ENCODE measurements at places on chromosomes 3 and 15.

DNA sequence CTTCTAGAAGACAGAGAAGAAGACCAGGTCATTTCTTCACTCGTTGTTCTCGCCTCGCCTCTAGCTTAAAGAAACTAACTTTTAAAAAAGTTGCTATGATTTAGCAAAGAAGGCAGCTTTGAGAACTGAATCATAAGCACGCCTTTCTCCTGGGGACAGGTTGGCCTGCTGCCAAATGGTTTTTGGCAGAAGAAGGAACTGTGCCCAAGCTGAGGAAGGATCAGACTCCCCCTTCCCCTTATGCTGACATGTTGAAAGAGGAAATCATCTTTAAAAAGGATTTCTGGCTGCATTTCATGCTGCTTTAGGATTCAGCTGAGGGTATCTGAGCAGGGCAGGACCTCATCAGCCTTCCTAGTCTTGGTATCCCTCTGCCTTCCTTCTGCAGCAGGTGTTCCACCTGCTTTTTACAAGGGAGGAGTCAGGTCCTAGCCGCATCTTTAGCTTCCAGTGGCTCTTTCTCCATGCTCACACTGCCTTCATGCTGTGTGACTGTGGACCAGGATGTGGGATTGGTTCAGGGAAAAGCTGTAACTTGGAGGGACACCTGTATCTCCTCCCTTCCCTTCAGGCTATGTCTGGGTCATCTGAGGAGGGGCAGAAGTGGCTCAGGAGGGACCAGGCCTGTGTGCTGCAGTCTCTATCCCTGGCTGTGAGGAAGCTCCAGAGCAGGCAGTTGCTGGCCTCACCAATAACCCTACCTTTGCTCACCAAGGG lies 34.1 kb upstream of the HACD2 start:
- no peak for DNase-seq

DNA sequence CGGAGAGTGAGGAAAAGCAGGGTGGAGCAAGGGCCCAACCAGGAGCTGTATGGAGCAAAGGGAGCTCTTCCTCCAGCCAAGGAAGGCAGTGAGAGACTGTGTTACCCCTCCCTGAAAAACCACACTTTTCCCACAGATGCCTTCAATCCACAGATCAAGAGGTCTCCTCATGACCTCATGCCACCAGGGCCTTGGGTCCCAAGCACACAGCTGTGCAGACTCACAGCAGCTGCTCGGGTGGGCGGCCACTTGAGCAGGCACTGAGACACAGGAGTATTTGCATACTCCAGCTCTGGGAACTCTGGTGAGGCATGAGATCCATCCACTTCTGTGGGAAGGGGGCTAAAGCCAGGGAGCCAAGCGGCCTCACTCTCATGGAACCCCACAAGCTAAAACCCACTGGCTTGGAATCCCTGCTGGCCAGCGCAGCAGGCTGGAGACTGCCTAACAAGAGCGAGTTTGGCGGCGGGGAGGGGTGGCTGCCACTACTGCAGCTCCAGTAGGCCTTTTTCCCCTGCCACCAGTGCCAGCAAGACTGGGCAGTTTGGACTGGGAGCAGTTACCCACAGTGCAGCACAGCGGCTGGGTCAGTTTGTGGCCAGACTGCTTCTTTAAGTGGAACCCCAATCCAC lies 880.6 kb upstream of the ARPP21 start:
- no peak for DNase-seq

DNA sequence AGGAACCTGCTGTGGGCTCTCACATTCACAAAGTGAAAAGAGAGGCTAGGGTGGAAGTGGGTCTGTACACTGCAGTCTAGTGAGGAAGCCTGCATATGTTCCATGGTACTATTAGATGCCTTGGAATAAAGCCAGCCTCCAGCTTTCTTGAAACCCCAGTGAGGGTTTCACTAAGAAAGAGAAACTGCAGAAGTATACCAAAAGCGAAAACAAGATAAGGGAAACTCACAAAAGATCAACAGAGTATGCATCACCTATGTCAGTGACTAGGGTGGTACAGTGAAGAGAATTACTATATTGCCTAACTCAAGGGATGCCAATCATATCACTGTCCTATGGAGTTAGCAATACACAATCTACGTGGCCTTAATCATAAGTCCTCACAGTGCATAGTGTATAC lies 212.5 kb upstream of the GADL1 start:
- DNase-seq, result no peak

DNA sequence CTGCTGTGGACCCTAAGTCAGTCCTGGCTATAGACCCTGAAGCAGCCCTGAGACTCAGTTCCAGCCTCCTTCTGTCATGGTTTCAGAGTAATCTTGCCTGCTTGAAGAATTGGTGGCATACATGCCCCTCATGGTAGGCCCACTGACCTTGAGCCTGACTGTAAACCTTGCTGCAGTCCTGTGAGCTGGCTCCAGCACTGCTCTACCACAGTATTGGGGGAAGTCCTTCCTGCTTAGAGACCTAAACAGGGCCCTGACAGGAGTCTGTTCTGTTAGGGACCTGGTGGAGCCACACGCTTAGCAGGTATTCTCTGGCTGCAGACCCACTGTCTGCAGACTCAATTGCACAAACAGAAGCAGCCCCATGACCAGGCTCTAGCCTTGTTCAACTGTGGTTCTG lies 47.1 kb downstream of the OXSM start:
- no peak for DNase-seq

DNA sequence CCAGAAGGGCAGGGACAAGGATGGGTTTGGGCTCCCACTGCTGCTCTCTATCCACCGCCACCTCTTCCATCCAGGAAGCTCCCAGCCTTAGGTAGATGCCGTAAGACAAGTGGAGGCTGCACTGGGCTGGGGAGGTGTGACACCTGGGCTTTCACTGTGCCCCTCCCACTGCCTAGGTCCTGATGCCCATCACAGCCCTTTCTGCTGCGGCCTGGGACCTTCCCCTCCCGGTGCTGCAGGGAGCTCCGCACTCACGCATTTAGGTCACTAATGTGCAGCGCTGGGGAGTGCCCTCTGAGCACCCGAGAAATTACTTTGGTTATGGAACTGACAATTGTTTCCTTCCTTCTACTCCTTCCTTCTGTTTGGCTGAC lies 850 bp downstream of the LTF start:
- no peak for DNase-seq

- peak; percentile 48 for DNase-seq
These were observed 356.8 kb downstream of the FOXP1 start for GRCh38 chr3:71226565-71227269.

DNA sequence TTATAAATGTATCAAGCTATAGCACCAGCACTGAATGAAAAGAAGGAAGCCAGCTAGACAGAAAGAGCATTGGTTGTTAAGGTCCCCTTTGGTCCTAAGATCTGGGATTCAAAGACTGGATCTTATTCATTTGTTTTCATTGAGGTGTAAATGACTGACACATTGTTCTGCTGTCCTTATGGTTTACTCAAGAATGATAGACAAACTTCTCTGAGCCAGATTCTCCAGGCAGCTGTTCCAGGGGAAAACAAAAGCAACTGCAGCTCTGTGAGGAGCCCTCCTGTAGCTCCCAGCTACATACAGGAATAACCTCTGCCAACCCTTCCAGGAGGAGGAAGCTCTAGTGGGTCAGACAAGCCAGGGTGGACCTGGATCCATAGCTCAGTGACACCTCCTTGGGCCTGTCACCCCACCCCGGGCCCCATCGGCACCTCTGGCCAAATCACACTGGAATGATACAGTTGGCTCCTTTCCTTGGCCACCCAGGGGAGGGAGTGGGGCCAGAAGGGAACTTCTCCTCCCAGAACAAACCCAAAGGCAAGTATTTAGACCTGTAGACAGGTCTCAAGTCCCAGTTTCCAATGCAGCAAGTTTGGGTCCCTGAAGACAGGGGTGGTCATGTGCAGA lies 57.8 kb downstream of the ZNF621 start:
- no peak for DNase-seq

DNA sequence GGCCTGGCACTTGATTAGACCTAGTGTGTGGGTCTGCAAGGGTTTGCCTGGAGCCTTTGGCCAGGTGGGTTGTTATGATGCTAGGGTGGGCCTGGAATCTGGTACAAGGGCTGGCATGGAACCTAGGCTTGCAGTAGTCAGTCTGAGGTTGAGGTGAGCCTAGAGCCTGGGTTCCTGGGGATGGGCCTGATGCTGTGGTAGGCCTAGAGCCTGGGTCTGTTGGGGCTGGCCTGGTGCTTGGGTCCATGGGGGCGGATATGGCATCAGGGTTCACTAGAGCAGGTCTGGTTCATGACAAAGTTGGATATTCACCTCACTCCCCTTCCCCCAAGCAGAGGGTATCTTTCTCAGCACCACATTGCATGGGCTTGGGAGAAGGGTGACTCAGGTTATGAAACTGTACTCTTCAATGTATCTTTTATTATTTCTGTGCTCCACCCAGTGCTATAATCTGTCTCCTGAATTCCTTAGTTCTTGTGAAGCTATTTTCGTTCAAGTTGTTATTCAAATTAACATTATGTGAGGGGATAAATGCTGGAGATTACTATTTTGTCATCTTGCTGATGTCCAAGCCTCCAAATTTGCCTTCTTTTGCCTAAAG lies 274.4 kb downstream of the NFKBIZ start:
- DNase-seq, result no peak

GRCh38 chr15:58252586-58253323 lies 114.6 kb downstream of the AQP9 start:
- DNase-seq, result no peak

- DNase-seq, result no peak
These were observed 220.0 kb downstream of the FAM43A start for GRCh38 chr3:194905696-194906095.

GRCh38 chr15:71011503-71012155 lies 103.6 kb upstream of the THSD4 start:
- no peak for DNase-seq

DNA sequence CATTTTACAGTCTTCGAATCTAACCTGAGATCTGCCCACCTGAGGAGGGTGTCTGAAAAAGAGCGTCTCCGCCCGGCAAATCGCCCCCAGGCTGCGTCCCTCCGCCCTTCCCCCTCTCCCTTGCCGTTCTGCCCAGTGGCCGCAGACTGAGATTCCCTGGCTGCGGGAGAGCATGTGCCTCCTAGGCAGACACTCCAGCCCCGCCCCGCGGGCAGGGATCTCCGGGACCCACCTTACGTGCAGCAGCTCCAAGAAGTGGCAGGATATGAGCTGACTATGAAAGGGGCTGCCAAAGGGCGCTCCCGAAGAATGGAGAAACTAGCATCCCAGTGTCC lies 2.7 kb upstream of the WNT5A start:
- no peak for DNase-seq

DNA sequence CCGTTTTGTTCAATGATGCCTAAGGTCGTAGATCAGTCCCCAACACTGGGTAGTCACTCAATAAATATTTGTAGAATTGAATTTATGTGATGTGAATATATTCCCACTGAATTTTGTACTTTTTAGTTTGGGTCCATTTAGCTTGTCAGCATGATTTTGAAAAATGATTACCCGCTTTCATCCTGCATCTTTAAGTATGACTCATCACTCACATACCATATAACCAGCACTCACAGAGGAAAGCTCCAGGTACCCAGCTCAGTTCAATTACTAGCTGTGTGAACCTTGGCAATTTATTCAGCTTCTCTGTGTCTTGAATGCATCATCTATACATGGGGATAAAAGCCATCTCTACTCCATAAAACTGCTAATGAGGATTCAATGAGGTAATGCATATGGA lies 2.2 kb upstream of the MLF1 start:
- no peak for DNase-seq

GRCh38 chr3:178436773-178437172 lies 99.5 kb upstream of the KCNMB2 start:
- DNase-seq, result no peak

- DNase-seq, result no peak
These were observed 52.2 kb downstream of the CMTM6 start for GRCh38 chr3:32450426-32450825.

Data from stimulated activated CD4-positive, alpha-beta T cell treated with anti-CD3 and anti-CD28 coated beads, Interleukin-1b, Interleukin-23, amount 100 ng/mL, for 1 hour (primary cell).